ENCODE measurements at places on chromosomes 2 and 18.

GRCh38 chr2:177464549-177464948, 72.0 kb downstream of the AGPS start:
- DNase-seq = no peak

DNA sequence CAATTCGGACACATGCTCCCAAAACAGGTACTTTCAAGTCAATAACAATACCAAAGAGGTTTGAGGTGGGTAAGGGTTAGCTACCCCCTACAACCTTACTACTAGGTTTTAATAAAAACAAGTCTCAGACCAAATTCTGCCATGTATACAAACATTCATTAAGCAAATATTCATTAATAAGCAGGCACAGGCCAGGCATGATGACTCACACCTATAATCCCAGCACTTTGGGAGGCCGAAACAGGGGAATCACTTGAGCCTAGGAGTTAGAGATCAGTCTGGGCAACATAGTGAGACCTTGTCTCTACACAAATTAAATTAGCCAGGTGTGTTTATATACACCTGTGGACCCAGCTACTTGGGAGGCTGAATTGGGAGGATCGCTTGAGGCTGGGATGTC, 11.7 kb upstream of the ELAC1 start:
- DNase-seq = no peak

GRCh38 chr18:24400587-24400986, 3.0 kb upstream of the OSBPL1A start:
- DNase-seq = no peak

DNA sequence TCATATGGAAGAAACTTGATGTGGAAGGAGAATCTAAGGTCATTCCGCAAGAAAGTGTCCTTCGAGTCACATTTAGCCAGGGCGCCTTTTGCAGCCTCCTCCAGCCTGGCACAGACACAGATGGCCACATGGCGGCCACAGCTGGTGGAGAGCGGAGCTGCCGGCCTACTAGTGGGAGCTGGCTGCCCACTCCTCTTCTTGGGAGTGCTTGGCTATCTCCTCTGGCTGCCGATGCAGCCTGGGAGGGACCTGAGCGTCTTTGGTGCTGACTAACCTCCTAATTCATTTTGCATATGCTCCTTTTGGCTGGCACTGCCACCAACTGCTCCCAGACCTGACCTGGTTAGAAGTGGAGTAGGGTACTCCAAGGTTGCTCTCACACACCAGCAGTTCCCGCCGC, 199.3 kb upstream of the MYT1L start:
- DNase-seq = no peak

DNA sequence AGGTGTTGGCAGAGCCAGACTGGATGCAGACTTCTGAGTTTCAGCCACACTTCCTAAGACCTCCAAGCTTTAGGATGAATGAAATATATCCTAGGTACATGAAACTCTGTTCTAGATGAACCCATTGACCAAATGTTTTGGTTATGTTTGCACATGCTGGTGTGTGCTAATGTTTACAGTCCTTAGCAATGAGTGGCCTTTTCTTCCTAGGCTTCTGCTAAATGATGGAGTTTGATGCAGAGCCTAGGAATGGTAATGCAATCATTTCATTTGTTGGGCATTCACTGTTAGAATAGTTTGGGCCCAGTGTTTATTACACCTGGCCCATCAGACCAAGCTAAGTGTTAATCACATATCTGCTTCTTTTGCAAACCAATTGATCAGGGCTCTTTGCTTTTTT, 464.7 kb downstream of the MEIS1 start:
- no peak for DNase-seq

GRCh38 chr2:122323927-122324326, 568.5 kb downstream of the TSN start:
- no peak for DNase-seq

DNA sequence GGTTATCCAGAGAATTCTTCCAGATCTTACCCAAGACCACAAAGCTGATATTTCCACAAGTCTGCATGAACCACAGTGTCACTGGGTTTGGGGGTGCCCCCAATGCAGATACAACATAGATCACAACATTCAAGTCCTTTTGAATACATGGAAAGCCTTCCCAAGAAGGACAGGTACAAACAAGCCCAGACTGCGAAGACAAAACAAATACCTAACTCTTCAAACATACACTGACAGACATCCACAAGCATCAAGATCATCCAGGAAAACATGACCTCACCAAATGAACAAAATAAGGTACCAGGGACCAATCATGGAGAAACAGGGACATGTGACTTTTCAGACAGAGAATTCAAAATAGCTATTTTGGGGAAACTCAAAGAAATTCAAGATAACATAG, 93.1 kb downstream of the MDH1 start:
- no peak for DNase-seq

DNA sequence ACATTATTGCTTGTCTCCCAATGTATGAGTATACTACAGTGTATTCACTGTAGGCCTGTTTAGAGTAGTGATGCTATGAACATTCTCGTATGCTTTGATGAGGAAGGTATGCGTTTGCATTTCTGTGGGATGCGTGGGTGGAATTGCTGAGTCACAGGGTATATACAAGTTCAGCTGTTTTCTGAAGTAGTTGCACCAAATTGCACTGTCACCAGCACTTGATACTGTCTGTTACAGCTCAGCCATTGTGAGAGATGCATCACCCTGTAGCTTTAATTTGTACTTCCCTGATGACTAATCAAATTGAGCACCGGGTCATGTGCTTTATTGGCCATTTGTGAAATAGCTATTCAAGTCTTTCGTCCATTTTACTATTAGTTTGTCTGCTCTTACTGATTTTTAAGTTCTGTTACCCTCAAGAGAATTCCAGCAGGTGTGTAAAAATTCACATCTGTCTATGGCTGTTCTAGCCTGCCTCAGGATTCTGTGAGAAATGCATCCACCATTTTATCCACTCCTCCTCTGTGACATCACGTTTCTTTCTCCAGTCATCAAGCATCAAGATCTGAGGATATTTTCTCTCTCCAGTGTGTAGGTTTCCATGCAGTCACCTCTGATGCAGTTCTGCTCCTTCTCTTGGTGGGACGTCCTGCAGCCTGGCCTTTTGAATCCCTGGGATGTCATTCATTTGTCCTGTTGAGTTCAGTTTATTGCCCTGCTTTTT, 72.5 kb downstream of the DGKD start:
- no peak for DNase-seq

DNA sequence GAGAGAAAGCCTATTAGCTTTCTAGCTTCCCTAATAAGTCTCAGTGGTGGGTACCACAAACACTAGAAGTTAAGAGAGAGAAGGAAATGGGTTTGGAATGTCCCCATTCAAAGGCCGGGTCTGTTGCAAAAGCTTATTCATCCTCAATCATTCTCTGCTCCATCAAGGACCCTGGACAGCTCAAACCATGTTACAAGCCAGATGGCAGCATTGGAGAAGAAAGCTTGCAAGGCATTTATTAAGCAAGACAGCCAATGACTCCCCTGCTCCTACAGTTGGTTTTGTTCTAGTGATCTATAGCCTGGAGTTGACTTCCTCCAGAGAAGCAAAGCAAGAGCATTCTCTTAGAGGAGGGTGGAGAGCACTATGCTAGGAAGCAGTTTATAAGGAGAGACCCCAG, 86.9 kb upstream of the LMAN1 start:
- no peak for DNase-seq

DNA sequence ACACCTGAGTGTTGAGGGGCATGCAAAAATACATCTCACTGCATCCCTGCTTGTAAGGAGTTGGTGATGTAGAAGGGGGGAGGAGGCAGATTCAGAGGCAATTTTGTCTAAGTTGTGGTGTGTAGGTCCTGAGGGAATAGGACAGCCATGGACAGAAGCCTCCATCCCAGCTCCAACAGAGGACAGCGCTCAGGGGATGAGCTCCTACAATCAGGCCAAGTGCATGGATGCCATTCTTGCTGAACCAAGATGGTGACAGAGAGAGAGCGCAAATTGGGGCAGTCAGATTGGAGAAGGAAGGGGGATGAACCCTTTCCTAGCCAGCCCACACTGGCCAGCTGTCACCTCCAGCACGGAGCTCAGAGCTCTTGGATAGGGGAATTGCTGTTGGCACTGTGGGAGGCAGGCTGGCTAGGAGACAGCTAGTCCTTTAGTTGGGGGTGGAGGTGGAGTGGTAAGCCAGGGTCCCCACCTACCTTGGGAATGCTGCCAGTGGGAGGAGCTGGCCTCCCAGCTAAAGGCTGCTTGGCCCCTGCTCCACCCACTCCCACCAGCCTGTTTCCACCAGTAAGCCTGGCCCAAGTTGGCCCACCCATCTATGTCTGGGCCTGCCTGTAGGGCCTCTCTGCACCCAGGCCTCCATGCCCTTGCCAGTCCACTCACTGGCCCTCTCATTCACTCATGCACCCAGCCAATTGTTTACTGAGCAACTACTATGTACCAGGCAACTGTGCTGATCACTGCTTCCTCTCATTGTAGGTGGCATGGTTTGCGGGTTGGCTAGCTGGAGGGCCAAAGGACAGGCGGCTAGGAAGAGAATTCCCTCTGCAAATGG, 2.5 kb upstream of the PER2 start:
- DNase-seq = no peak

DNA sequence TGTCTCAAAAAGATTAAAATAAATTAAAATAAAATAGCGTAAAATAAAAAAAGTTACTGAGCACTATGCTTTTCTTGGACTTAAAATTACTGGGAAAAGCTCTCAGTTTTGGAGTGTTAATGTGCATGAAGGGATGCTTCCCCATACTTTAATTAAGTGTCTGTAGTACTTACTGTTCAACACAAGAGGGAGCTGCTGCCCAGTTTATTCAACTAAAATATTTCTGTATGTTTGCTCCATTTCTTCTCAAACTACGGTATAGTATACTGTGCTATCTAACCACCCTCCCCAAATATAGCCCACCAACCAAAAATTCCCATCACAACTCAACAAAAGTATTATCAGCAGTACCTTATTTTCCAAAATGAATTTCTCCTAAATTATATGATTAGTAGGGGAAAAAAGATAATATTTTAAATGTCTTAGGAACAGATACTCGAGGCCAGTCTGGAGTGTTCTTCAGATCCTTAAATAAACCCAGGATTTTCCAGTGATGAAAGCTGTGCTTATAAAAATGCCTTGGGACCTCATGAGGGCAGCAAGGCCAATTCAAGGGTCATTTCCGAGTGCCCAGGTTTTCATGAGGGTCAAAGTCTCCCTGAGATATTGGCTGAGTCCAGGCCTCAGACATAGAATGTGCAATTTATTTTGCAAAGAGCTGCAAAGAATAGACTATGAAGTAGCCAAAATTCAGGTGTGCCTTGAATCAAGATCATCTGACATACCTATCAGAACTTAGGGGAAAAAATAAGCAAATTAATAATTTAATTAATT, 64.1 kb downstream of the CHRNA1 start:
- no peak for DNase-seq

GRCh38 chr18:33560686-33561370, 17.2 kb upstream of the ASXL3 start:
- no peak for DNase-seq

- no peak for DNase-seq
Measured at GRCh38 chr2:10826026-10826425, 13.4 kb upstream of the PDIA6 start.

DNA sequence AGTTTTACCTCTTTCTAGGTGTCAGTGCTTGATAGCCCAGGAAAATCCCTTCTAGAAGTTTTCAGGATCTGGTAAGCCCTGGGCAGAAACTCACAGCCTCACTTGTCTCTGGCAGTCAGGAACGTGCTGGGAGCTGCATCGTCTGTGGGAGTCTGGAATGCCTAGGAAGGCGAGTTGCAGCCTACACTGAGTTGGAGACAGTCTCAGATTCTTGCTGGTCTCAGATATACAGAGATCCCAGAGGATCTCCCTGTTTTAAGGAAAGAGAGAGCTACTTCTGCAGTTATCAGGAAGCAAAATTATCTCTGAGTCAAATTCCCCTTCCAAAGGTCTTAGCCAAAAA, 104.4 kb upstream of the CDC42EP3 start:
- no peak for DNase-seq

- no peak for DNase-seq
Measured at GRCh38 chr2:15913146-15913545, 27.2 kb upstream of the MYCN start.

DNA sequence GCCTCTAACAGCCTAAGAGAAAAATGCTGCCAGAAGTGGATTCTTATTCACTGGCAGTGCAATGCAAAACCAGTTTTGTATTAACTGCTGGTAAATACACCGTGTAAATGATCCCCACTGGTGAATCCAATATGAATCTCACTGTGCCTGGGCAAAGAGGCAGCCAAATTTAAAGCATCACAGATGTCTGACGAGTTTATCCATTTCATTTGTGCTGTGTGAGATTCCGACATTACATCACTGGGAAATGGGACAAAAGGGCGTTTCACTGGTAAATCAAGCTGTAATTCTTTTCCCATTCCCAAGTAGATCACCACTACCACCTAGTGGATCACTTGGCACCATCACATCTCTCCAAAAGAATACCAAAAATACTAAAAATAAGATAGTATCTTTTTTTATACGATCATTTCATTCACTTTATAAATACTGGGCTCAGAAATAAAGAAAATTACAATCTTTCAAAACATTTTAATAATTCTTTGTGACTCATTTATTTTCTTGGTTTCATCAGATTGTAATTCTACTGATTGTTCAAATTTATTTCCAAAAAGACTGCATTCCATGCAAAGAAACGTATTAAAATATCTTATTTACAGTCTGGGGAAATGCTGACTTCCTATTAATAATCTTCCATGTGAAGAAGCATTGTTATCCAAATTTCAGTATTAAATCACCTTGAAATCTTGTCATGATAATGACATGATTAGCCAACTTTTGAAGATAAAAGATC, 125.6 kb downstream of the GRB14 start:
- no peak for DNase-seq

GRCh38 chr2:160402501-160402900, 91.1 kb downstream of the RBMS1 start:
- DNase-seq = no peak

- no peak for DNase-seq
Measured at GRCh38 chr2:40321016-40321623, 130.8 kb downstream of the SLC8A1 start.

DNA sequence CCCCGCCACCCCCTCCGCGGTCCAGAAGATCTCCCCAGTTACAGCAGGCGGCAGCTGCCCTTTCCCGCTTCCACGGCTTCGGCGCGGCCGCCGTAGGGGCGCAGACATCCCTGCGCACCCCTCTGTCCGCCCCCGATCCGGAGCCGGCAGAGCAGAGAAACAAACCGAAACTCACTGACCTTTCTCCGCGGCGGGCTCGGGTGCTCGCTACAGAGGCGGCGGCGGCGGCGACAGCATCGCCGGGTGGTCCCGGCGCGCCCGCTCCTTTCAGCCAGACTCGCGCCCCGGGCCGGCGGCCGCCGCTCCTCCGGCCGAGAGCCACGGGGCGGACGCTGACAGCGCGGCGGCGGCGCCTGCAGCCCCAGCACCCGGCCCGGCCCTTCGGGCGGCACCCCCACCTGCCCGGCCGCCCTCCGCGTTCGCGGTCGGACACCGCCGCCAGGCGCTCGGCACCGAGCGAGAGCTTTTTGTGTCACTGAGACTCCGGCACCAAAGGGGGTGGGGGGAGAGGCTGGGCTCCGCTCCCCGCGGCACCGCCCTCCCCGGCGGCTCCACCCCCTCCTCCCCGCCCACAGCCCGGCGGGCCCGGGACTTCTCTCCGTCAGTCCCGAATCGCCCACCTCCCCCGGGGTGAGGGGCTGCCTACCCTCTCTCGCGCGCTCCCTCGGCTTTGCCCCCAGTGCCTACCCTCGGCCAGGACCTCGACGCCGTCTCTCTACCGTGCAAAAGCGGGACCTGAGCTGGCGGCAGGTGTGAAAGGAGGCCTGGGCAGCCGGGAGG, 1.4 kb upstream of the RNF152 start:
- no peak for DNase-seq
